ENCODE measurements at places on chromosomes 1 and 21. TPM values are rescaled to one million over a fixed set of nuclear protein-coding genes. Genes with fewer than 3 reads are reported as not detected.

The KRTAP19-1 gene
- not detected for total RNA-seq

The PDC gene
- not detected for total RNA-seq

The KCNE2 gene
- 1.0 TPM for total RNA-seq

The AADACL3 gene
- not detected for total RNA-seq

DNA sequence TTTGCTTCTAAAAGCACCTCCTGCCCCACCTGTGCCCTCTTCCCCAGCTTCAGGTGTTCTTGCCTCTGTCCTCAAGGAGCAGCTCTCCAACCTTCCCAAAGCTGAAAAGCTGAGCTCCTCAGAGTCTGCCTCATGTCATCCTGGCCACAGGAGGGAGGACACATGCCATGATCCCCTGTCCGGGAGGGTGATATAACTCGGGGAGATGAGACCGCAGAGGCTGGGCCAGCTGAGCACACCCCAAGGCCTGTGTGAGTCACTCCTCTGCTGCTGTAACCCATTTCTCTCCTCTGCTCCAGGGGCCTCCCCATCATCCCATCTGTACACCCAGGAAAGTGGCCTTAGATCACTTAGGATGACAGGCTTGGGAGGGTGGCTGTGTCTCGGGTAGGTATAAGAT, 49.8 kb downstream of the EPHB2 start:
- H3K36me3 ChIP-seq = peaks cover 13% of the 10 kb centered on the region
- DNase-seq = no peak
- H3K27ac ChIP-seq = no peak overlapping the region
- no peak overlapping the region for H3K4me3 ChIP-seq
- H3K27me3 ChIP-seq = no peaks in the 10 kb centered on the region

DNA sequence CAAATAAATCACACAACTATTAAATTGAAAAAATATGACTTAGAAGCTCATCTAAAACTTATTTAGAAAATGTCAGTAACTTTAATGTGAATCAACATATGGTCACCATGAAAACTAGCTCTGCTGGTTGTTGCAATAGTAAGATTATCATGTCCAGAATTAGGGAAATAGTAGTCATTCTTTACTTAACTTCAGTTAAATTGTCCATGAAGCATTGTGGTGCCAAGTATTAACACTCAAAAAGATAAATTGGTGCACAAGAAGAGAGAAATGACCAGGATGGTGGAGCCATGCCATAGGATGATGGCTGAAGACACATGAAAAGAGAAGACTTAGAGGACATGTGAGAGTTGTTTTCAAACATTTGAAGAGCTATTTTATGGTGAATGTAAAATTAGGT, 130.2 kb upstream of the PTGFR start:
- no peaks in the 10 kb centered on the region for H3K36me3 ChIP-seq
- no peak overlapping the region for H3K4me3 ChIP-seq
- H3K27me3 ChIP-seq = no peaks in the 10 kb centered on the region

DNA sequence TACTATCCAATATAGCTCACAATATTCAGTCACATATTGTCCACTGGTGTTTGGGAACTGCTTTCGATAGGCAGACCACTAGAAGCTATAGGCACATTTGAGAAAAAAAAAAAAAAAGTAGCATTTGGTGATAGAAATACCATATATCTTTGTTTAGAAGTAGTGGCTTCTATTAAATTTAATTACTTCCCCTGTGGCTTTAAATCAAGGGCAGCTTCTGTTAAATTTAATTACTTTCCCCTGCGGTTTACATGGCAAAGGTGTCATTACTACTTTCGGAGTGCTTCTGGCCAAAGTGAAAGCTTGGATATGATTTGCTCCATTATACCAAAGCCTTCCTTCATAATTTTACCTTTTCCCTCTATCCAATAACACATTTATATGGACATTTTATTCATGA, 229.9 kb downstream of the TTLL7 start:
- no peaks in the 10 kb centered on the region for H3K4me1 ChIP-seq
- DNase-seq = no peak
- H3K4me3 ChIP-seq = no peak overlapping the region
- H3K27ac ChIP-seq = no peak overlapping the region

GRCh38 chr21:29351691-29352090, 53.0 kb downstream of the BACH1 start:
- DNase-seq = no peak
- H3K36me3 ChIP-seq = peaks cover 4% of the 10 kb centered on the region
- no peak overlapping the region for H3K4me3 ChIP-seq
- H3K27me3 ChIP-seq = no peaks in the 10 kb centered on the region
- no peak overlapping the region for H3K27ac ChIP-seq

DNA sequence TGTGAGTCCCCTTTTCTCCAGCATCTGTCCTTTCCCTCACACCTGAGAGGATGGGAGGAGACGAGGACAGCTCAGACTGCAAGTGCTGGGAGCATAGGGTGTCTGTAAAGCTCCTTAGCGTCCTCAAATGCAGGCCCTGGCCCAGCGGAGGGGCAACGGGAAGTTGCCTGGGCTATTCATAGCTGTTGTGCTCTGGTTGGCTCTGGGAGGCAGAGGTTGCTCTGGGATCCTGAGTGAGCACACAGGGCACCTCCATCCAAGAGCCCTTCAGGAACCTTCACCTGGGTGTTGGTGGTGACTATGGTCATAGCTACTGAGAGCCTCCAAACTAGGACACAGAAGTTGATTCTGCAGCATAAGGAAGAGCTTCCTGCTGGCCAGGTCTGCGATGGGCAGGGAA, 2.6 kb downstream of the PADI1 start:
- H3K27ac ChIP-seq = no peak overlapping the region
- H3K4me3 ChIP-seq = no peak overlapping the region
- H3K36me3 ChIP-seq = no peaks in the 10 kb centered on the region
- DNase-seq = no peak
- H3K4me1 ChIP-seq = peaks cover 3% of the 10 kb centered on the region
- H3K27me3 ChIP-seq = no peaks in the 10 kb centered on the region

- H3K4me3 ChIP-seq = no peak overlapping the region
- H3K4me1 ChIP-seq = peaks cover 14% of the 10 kb centered on the region
- no peaks in the 10 kb centered on the region for H3K36me3 ChIP-seq
- DNase-seq = peak; percentile 83
- no peaks in the 10 kb centered on the region for H3K27me3 ChIP-seq
Observed at GRCh38 chr1:33455539-33456501, 16.6 kb upstream of the ZSCAN20 start.

GRCh38 chr1:67314696-67315095, 7.0 kb downstream of the IL12RB2 start:
- no peak for DNase-seq
- H3K27me3 ChIP-seq = peaks cover 2% of the 10 kb centered on the region
- no peaks in the 10 kb centered on the region for H3K36me3 ChIP-seq
- no peak overlapping the region for H3K27ac ChIP-seq
- no peaks in the 10 kb centered on the region for H3K4me1 ChIP-seq
- no peak overlapping the region for H3K4me3 ChIP-seq

GRCh38 chr1:156622581-156623297, 3.5 kb downstream of the HAPLN2 start:
- peaks cover 34% of the 10 kb centered on the region for H3K4me1 ChIP-seq

- peaks cover 15% of the 10 kb centered on the region for H3K27me3 ChIP-seq
- H3K36me3 ChIP-seq = no peaks in the 10 kb centered on the region
- no peak for DNase-seq
- no peaks in the 10 kb centered on the region for H3K4me1 ChIP-seq
- H3K4me3 ChIP-seq = no peak overlapping the region
Observed at GRCh38 chr1:200082329-200082728, 54.8 kb downstream of the NR5A2 start.
